Esophagus muscularis mucosa (tissue), 4 donors: ENCODE measurements at places on chromosomes 1 and 21.

DNA sequence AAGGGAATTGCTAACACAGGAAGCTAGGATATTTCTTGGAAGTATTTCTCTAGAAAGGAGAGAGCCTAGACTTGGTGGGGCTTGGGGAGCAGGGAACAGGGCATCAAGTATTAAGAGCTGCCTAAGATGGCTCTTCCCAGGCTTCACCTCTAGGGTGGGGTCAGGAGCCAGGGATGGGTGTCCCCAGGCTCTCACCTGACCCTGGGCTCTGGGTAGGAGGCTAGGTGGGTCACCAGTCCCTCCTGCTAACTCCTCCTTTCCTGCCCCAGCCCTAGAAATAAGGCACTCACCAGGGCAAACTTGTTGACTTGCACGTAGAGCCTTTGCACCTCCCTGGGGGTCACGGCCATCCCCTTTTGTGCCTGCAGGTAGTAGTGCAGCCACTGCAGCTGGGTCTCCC is 15.0 kb downstream of the ETNK2 start:
- peaks cover 27% of the 10 kb centered on the region for H3K36me3 ChIP-seq
- H3K4me3 ChIP-seq = no peak overlapping the region
- no peaks in the 10 kb centered on the region for H3K4me1 ChIP-seq
- H3K27me3 ChIP-seq = no peaks in the 10 kb centered on the region
- no peak for DNase-seq
- H3K27ac ChIP-seq = no peak overlapping the region

DNA sequence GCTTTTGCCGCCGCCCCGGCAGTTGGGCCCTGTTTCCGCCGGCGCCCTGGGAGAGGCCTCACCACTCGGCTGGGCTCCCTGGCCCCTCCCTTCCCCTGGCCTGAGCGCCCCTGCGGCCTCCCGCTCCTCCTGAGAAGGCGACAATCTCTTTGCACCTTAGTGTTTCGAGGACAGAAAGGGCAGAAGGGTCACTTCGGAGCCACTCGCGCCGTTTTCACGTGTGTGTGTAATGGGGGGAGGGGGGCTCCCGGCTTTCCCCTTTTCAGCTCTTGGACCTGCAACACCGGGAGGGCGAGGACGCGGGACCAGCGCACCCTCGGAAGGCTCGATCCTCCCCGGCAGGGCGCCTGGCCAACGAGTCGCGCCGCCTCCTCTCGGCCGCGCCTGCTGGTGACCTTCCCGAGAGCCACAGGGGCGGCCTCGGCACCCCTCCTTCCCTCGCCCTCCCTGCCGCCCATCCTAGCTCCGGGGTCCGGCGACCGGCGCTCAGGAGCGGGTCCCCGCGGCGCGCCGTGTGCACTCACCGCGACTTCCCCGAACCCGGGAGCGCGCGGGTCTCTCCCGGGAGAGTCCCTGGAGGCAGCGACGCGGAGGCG is 432 bp upstream of the SIM2 start:
- H3K4me1 ChIP-seq = peaks cover 48% of the 10 kb centered on the region
- H3K27me3 ChIP-seq = peaks cover 95% of the 10 kb centered on the region
- DNase-seq = no peak
- no peaks in the 10 kb centered on the region for H3K36me3 ChIP-seq

GRCh38 chr1:67339623-67340343 is 32.1 kb downstream of the IL12RB2 start:
- no peak for DNase-seq
- no peak overlapping the region for H3K4me3 ChIP-seq
- H3K4me1 ChIP-seq = peaks cover 7% of the 10 kb centered on the region
- H3K27me3 ChIP-seq = no peaks in the 10 kb centered on the region
- H3K36me3 ChIP-seq = no peaks in the 10 kb centered on the region
- H3K27ac ChIP-seq = peak overlapping the region; percentile 30

DNA sequence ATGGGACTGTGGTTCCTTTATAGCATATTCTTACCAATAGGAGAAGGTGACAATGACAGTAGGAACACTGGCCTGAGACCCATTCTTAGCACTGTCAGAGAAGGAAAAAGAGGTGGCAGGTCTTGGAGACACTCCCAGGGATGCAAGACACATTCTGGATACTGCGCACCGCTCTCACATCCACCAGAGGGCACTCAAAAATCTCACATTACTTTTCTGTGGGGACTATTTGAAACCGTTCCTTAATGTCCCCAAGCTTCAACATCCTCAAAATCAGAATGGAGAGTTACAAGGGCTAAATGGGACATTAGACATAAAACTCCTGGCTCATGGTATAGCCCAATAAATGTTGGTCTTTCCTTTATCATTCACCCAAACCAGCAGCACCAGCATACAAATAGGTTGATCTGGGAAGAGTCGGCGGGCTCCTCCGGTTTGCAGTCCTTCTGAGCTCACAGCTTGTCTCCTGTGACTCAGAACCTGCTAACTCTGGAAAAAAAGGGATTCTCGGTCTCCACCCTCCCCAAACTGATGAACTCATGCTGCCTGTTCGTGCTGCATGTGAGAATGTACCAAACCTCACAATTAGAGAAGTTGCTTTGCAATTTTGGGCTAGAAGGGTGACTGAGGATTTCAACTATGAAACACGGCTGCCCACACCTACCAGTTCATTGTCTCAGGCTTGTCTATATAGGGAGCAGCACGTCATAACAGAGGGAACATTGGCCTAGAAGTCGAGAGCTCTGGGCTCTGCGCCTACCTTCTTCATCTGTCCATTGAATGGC is 40.2 kb downstream of the IL12RB2 start:
- H3K4me1 ChIP-seq = no peaks in the 10 kb centered on the region
- H3K27ac ChIP-seq = no peak overlapping the region
- DNase-seq = no peak
- H3K36me3 ChIP-seq = no peaks in the 10 kb centered on the region
- H3K4me3 ChIP-seq = no peak overlapping the region

- H3K27me3 ChIP-seq = no peaks in the 10 kb centered on the region
- H3K4me3 ChIP-seq = no peak overlapping the region
- peak overlapping the region; percentile 17 for H3K27ac ChIP-seq
- H3K36me3 ChIP-seq = no peaks in the 10 kb centered on the region
- no peak for DNase-seq
Measured at GRCh38 chr1:64624218-64624713, 120.6 kb upstream of the RAVER2 start.

- H3K4me1 ChIP-seq = no peaks in the 10 kb centered on the region
- no peaks in the 10 kb centered on the region for H3K27me3 ChIP-seq
- H3K4me3 ChIP-seq = no peak overlapping the region
- DNase-seq = no peak
- H3K36me3 ChIP-seq = peaks cover 57% of the 10 kb centered on the region
Measured at GRCh38 chr1:222579316-222579715, 10.4 kb downstream of the TAF1A start.

DNA sequence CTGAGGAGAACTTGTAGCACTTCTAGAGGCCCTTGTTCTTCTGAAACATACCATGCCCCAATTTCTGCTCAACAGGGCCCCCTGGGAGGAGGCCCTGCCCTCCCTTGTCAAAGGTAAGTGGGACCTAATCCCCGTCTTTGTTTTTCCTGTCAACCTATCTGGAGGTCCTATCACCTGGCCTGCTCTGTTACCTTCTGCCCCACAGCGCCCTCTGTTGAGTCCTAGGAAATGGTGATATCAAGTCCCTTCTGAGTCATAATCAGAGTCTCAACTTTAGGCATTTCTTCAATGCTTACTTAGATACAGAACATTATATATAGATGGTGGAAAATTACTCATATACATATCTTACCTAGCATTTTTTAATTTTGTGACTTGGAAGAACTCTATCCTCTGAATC is 28.2 kb upstream of the FCRL4 start:
- no peak overlapping the region for H3K4me3 ChIP-seq
- H3K27me3 ChIP-seq = no peaks in the 10 kb centered on the region
- no peak for DNase-seq
- no peaks in the 10 kb centered on the region for H3K4me1 ChIP-seq
